ENCODE measurements at places on chromosomes 3 and 15.

DNA sequence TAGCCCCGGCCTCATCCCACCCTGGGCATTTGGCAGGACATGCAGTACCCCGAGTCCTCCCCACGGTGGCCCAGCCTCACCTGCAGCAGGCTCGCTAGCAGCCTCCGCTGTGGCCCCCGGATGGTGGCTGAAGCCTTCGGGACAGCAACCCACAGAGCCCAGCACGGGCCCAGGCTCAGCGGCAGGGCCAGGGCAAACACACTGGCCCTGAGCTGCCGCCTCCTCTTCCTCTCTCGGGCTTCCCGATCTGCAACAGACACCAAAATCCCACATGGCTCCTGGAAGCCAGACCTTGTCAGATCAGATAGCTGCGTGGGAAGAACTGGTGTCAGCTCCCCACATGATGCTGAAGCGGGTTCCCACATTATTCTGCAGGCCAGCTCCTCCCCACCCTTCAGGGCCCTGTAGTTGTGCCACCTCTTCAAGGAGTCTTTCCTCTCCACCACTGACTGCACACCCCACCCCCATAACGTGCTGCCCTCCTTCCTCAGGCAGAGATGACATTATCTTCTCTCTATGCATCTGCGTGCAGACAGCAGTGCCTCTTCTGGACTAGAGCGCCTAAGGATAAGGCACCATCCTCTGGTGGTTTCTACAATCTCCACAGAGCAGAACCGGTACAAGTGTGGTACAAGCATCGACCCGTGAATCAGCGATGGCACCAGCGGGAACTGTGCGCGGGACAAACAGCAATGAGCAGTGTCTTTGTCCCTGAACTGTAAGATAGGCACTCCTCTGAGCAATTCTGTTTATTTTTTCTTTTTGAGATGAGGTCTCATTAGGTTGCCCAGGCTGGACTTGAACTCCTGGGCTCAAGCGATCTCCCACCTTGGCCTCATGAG is 9.5 kb downstream of the TMEM44 start:
- DNase-seq, result no peak

DNA sequence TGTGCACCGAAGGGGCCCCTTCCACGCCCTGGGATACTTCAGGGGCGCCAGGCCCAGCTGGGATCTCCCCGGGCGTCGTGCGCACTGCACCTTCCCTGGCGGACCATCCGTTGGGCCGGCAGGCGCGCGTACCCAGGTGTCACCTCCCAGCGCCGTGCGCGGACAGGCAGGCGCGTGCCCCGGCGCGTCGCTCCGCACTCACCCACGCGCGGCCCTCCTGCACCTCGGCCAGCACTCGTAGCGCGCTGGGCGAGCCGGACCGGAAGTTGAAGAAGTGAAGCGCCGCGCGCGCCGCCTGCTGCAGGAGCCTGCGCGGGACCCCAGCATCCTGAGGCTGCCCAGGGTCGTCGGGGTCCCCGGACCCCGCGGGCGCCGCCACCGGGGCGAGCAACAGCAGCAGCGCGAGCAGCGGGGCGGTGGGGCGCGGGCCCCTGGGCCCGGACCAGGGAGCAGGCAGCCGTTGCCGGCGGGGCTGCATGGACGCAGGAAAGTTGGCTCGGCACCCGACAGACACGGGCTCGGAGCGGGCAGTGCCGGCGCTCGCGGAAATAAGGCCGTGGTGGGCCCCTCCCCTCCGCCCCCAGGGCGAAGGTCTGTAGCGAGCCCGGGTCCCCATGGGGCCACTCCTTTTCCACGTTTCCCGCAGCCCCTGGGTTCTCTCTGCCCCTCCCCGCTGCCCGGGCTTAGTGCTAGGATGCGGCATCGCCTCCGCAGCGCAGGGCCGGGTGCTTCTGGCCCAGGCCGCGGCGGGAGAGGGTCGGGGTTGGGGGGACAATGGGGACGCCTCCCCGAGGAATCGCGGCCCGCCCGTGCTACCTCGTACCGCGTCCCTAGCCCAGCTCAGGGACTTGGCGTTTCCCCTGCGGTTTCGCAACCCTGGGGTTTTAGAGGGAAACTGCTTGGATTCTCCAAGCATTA is at the start of gene RARRES1:
TSS of gene RARRES1 (minus strand) at position 520 of the 918 bp plus-strand sequence. CDS start at position 478, 42 bp downstream.
- no peak for DNase-seq

GRCh38 chr3:112348943-112349342 is 16.0 kb downstream of the CD200 start:
- no peak for DNase-seq

DNA sequence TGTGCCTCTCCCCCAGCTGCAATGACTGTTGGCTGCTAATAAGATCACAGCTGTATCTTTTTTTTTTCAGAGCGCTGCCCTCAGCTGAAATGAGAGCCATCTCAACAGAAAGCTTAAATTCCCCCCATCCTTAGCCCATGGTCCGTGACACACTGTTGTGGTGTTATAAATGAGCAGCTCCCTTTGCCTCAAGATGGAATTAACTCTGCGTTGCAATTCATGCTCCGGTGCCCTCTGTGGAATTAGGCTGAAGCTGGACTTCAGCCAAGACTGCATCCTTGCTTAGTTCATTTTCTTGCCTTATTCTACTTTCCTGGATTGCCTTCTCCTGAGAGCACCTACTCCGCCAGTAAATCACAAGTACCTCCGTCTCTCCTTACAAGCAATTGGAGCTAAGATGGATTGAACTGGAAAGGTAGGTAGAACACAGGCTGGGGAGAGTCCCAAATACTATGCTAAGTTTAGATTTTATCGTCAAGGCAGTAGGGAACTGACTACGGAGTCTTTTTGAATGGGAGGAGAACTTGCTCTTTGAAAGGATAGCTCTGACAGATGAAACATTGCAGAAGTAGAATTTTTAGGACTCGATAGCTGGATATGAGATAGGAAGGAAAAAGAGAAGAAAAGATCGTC is 39.0 kb upstream of the THRB start:
- no peak for DNase-seq

DNA sequence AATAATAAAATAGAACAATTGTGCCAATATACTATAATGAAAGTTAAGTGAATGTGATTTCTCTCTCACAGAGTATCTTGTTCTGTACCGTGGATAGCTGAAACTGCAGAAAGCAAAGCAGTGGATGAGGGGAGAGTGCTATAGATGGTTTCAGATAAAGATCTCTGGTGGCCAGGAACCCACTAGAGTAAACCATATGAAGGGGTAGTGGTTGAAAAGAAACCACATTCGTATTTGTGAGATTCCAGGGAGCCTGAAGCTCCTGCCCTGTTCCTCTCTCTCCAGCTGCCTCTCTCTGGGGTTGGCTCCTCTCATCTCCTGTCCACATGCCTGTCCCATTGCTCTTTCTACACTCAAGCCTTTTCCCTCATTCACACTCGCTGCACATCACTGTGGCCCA is 8.9 kb downstream of the ABHD17C start:
- no peak for DNase-seq

DNA sequence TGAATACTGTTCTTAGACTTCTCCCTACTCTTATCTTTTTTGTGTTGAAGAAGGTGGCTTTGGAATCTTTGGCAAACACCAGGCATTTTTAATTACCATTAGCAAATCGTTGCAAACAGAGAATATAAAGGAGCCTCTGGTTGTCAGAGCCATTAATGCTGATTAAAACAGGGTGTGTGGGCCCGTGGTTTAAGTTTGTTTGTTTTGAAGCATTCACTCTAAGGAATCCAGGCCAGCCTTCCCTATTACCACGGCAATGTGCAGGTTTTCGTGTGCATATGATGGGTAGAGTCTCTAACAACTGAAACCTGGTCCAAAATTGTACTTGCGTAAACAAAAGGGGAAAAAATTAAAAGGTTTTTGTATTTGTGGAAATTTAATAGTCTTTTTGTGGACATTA is 141.2 kb upstream of the GMNC start:
- DNase-seq, result no peak

DNA sequence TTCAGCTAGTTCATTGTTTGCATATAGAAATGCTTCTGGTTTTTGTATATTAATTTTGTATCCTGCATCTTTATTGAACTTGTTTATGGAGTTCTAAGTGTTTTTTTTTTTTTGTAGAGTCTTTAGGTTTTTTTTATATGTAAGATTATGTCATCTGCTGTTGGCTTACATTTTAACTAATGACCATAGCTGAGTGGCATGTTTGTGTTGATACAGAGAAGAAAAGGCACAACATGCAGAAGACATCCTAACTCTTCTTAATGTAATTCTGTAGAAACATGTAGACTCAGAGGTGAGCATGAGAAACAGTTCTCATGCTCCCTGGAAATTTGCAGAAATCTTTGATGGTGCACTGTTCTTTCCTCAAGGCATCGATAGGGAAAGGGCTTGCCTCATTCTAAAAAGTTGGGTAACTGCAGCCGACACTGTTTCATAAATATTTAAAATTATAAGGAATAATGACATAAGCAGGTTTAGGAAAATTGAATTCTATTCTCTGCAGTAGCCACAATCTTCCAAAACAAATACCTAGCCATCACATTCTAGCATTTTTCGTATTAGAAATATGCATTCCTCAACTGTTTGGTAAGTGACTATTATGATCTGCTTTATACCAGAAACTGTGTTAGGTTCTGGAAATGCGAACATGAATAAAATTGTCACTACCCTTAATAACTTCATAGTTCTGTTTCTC is 499.6 kb upstream of the KCNMB2 start:
- no peak for DNase-seq

- no peak for DNase-seq
These were observed 48.0 kb downstream of the CTNNB1 start for GRCh38 chr3:41247055-41248004.

- DNase-seq, result no peak
These were observed 29.4 kb upstream of the RSL24D1 start for GRCh38 chr15:55226127-55226526.

DNA sequence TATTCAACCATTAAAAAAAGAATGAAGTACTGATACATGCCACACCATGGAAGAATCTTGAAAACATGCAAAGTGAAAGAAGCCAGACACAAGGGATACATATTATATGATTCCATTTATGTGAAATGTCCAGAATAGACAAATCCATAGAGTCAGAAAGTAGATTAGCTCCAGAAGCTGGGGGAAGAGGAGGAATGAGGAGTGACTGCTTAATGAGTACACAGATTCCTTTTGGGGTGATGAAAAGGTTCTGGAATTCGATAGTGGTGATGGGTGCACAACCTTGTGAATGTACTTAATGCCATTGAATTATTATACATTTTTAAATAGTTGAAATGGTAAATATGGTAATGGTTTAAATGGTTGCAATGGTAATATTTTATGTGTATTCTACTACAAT is 90.6 kb upstream of the SPATA12 start:
- DNase-seq, result no peak

DNA sequence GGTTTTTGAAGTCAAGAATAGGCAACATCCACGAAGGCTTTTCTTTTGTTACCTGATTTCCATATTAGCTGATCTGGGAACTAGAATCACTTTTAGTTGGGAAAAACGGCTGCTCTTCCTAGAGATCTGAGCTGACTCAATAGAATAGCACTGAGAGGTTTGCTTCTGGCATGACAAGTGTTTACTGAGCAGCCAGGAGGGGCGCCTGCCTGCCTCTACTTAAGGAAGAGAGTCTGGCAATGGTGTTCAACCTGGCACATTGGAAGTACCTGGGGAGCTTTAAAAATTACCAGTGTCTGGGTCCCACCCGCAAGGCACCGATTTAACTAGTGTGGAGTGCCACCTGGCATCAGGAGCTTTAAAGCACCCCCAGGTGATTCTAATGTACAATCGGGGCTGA is 34.4 kb downstream of the FAM43A start:
- no peak for DNase-seq

- no peak for DNase-seq
These were observed 2.5 kb upstream of the NLGN1 start for GRCh38 chr3:173395073-173395411.

- DNase-seq, result no peak
These were observed 18.1 kb downstream of the FOXL2 start for GRCh38 chr3:138928727-138929372.

- no peak for DNase-seq
These were observed 145.9 kb downstream of the IGF1R start for GRCh38 chr15:98794211-98794610.

GRCh38 chr3:197151580-197151979 is 122.0 kb upstream of the MELTF start:
- DNase-seq, result no peak

DNA sequence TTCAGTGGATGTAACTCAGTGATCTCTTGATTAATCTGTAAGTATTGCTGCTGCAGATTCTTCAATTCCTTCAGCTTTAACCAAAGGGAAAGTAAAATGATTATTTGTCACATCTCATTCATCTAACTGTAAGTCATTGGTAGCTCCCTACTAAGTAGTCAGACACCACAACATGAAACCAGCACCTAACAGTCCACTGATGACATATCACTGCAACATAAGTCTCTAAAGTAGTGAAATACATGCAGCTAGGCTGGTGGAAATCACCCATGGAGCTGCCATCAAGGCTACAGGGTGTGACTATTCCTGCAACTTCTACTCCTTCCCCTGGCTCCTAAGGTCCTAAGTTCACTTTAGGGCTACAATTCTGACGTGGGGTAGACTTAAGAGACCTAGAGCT is 21.1 kb upstream of the HCLS1 start:
- DNase-seq, result peak; percentile 38

DNA sequence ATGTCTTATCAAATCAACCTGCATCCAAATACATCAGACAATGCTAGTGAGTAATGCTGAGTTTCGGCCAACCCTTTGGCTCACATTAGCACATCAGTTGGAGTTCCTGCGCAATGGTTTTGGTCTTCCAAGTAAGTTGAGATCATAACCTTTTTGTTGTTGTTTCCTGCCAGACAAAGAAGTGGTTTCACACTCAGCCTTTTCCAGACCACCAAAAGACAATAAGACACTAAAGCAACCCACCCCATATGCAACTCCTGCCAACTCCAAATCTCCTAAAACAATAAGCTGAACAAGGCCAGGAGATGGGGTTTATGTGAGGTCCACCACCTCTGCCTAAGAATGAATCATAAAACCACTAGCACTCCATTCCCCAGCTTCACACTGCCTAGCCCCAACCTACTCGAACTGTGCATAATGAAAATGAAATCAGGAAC is 177.0 kb downstream of the ERC2 start:
- no peak for DNase-seq

- DNase-seq, result no peak
These were observed 36.1 kb upstream of the ACKR4 start for GRCh38 chr3:132561003-132561402.

- no peak for DNase-seq
These were observed 81.3 kb downstream of the ADCY5 start for GRCh38 chr3:123367467-123368154.

- DNase-seq, result no peak
These were observed 113.0 kb upstream of the CHD2 start for GRCh38 chr15:92787116-92787515.

- no peak for DNase-seq
These were observed 51.1 kb downstream of the OSBPL10 start for GRCh38 chr3:31929826-31930502.

- DNase-seq, result no peak
These were observed 767 bp downstream of the GLT8D1 start for GRCh38 chr3:52704611-52705437.

GRCh38 chr15:43943511-43943910 is 116.7 kb downstream of the WDR76 start:
- DNase-seq, result no peak

Measured in T-helper 1 cell (primary cell).